ENCODE measurements at places on chromosomes 3 and 15. TPM values are rescaled to one million over a fixed set of nuclear protein-coding genes. Genes with fewer than 3 reads are reported as not detected.

- no peak for DNase-seq
These were observed 9.3 kb downstream of the ARHGEF26 start for GRCh38 chr3:154130540-154130939.

DNA sequence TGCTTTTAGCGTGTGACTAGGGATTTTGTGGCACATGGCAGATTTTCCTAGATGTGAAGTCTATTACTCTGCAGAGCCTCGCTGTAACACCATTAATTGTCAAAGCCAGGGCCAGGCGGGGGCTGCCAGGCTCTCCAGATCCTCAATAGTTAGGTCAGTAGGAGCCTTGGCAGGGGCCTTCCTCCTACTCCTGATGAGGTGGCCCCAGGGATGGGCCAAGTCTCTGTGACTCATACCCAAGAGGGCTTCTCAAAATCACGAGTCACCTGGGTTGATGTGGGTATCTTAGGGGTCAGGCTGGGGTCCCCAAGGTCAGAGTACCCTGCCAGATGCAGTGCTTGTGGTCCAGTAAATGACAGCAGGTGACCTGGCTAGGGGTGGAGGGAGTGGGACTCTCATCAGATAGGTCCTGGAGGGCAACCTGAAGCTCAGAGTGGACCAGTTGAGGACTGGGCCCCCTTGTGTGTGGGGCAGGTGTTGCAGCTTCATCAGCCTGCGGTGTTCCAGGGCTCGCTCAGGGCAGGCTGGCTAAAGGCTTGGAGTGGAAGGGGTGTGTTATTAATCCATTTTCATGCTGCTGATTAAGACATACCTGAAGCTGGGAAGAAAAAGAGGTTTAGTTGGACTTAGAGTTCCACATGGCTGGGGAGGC is 88.5 kb upstream of the MYZAP start:
- DNase-seq: no peak

DNA sequence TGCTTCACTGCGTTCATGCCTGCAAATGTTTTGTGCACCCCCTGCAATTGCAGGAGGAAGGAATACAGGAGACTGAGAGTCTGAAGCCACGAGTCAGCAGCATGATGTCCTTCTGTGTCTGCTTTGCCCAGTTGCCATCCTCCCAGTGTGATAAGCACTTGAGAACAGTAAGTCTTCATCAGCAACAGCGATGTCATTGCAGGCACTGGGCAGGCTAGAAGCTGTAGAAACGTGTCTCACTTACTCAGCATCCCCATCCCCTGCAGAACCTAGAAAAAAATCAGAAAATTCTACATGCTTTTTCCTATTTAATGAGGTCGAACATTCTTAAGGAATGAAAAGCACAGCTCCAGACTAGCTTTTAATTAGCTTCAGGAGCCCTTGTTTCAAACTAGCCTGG is 156.5 kb upstream of the LPP start:
- DNase-seq: no peak

DNA sequence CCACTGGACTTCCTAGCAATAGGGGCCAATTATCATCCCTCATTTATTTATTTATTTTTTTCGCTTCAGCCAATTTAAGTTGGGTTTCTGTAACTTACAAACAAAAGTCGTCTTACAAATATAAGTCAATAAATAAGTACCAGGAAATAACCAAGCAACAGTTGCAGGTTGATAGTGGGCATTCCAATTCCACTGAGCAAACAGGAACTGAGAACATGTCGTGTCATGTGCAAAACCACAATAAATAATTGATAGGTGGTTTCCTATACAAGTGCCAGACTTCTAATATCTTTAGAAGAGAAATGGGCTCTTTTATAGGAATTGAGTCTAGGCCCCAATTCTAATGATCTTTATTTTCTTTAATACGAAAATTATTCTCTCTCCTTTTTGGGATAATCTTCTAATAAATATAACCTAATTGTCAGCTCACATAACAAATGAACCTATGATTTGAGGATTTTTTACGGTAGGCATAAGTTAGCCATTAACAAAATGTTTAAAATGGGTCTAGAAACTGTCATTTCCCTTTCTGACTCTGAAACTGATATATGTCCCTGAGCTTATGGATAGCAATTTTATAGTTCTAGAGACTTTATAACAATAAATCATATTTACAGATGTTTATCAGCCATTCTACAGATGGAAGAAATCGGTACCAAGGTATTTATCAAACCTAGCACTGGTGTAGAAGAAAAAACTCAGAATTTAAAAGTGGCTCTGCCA is 571.8 kb downstream of the FOXP1 start:
- peak; percentile 34 for DNase-seq

Gene GOLGA8J
- polyA plus RNA-seq: not detected

- DNase-seq: no peak
These were observed 23.0 kb downstream of the RBM5 start for GRCh38 chr3:50111757-50112156.

All from CD4-positive, alpha-beta memory T cell (primary cell).